NCI-H82 (cell line): ENCODE measurements at places on chromosomes 16 and 17.

- no peak for DNase-seq
Observed at GRCh38 chr17:80891397-80892018, 100.1 kb upstream of the CHMP6 start.

GRCh38 chr17:47275245-47275984, 21.8 kb downstream of the ITGB3 start:
- DNase-seq = no peak

GRCh38 chr17:76132574-76133338, 8.3 kb downstream of the FOXJ1 start:
- no peak for DNase-seq

GRCh38 chr17:66859353-66859752, 24.4 kb downstream of the CACNG5 start:
- no peak for DNase-seq

- no peak for DNase-seq
Observed at GRCh38 chr16:3532741-3533140, 31.9 kb downstream of the CLUAP1 start.

- DNase-seq = no peak
Observed at GRCh38 chr16:28915181-28915580, 9.9 kb downstream of the RABEP2 start.

GRCh38 chr17:51118330-51119195, 2.1 kb downstream of the SPAG9 start:
- peak; percentile 91 for DNase-seq

GRCh38 chr16:89304181-89304851, 86.8 kb downstream of the ZNF778 start:
- DNase-seq = no peak

DNA sequence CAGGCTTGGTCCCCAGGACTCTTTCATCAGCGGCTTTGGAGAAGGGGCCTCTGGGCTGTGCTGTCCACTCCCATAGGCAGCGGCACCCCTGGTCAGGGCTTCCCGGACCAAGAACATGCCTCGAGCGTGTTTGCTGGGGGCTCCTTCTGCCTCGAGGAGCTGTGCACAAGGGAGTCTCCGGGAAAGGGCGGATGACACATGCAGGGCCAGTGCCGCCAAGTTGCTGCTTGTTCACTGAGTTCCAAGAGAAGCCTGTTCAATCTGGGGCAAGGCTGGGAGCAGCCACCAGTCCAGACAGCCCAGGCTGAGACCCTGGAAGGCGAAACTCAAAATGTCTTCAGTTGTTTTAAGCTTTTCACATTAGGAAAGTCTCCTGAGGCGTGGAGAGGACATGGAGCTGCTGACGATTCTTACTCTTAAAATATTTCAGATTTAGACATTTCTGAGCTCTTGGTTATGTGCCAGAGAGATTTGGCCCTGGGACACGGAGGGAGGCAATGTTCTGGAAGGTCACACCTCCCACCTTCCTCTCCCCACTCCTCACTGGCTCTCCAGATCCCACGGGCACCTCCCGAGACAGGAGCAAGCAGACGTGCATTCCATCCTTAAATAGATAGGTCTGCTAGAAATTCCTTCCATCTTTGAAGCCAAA, 84.5 kb upstream of the ZNF469 start:
- no peak for DNase-seq

- DNase-seq = peak; percentile 28
Observed at GRCh38 chr17:39270923-39271322, 45.2 kb upstream of the STAC2 start.

- no peak for DNase-seq
Observed at GRCh38 chr17:19016297-19016696, 11.7 kb upstream of the FAM83G start.

DNA sequence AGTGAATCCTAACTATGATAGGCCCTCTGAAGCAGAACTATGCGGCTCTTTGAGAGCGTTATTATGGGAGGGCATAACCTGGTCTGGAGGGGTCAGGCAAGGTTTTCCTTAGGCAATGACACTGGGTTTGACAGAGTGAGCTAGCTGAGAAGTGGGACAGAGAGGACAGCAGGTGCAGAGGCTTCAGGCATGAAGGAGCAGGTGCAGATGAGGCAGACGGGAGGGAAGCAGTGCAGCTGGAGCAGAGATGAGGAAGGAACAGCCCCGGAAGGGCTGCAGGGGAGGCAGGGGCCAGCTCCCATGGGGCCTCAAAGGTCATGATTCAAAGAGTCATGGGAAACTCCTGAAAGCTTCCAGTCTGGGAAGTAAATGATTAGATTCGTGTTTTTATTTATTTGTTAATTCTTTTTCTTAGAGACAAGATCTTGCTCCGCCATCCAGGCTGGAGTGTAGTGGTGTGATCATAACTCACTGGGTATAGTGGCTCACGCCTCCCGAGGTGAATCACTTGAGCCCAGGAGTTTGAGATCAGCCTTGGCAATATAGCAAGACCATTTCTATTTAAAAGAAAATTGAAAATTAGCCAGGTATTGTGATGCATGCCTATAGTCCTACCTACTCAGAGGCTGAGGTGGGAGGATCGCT, 5.4 kb downstream of the MARCHF10 start:
- DNase-seq = no peak

DNA sequence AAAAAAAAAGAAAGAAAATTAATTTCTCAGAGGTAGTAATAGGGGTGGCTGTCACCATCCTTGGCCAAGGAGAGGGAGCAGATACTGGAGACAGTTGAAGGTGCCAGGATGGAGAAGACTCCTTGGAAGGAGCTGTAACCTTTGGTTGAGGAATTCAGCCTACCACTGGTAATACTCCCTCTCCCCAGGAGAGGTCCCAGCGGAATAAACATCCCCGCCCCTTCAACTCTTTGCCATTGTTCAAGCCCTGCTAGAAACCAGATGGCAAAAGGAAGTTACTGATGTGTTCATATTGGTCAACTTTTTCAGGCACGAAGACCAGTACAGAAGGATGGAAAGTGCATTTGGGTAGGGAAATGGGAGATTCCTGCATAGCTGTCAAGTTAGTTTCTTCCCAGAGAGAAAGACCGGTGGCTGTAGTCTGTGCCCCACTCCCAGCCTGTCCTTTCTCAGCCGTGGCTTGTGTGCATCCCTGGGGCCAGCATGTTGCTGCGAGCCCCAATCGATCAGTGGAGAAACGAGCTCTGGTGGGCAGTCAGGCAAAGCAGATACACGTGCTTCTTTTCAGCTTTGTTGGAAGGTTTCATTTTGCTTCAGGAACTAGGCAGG, 612.1 kb downstream of the MAF start:
- DNase-seq = peak; percentile 11

DNA sequence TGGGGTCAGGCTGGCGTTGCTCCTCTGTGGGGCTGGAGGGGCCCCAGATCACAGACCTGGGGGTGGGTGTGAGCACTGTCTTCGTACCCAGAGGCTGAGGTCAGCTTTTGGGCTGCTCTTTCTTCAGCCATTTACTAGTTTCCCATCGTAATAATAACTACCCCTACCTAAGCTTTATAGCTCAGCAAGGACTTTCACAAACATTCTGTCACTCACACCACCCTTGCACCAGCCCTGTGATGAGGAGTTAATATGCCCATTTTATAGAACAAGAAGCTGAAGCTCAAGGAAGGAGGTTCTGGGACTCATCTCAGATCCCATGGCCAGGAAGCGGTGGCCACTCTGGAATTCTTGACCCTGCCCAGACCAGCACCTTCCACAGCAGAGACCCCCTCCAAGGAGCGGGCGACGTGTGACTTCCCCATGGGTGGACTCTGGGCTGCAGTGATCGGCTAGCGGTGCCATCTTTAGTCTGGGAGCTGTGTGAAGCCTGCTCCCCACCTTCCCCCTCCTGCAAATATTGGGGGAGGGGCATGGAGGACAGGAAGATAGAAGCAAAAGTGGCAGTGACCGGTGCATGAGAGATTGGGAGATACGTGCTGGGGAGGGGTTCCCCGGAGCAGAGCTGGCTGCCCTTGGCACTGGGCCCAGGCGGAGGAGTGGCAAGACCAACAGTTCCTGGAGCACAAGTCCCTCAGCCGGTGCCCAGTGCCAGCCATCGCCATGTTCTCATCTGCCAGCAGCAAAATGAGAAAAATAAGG, 81.8 kb upstream of the TOB1 start:
- DNase-seq = no peak

DNA sequence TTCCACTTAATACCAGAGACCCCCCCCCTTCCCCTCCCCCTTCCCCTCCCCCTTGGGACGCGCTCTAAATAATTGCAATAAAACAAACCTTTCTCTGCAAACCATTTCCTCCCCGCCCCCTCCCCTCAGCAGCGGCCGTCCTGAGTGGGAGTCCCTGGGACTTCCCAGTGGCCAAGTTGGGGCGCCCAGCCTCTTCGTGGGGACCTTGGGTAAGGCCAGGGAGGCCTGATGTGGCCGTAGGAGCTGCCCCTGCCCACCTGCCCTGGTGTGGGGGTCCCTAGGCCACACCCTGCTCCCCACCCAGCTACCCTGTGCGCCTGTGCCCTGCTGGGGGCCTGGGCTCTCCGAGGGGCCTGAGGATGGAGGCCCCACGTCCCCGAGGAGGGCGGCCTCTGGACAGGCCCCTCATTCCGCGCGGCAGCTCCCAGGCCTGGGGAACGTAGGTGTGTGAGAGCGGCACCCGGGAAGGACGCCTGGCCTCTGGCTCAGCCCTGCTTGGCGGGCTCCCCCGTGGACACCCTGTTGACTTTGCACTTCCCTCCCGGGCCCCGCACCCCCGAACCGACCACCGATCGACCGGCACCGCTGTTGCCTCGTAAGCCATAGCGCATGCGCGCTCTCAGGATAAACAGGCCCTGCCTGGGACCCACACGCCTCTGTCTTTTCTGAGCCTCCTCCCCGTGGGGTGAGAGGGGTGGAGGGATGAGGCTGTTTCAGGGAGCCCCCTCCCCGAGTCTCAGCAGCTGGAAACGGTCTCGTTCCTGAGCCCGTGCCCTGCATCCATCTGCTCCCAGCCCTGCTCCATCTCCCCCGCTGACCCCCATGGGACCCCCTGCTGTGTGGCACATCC, 9.0 kb downstream of the NTHL1 start:
- DNase-seq = no peak

DNA sequence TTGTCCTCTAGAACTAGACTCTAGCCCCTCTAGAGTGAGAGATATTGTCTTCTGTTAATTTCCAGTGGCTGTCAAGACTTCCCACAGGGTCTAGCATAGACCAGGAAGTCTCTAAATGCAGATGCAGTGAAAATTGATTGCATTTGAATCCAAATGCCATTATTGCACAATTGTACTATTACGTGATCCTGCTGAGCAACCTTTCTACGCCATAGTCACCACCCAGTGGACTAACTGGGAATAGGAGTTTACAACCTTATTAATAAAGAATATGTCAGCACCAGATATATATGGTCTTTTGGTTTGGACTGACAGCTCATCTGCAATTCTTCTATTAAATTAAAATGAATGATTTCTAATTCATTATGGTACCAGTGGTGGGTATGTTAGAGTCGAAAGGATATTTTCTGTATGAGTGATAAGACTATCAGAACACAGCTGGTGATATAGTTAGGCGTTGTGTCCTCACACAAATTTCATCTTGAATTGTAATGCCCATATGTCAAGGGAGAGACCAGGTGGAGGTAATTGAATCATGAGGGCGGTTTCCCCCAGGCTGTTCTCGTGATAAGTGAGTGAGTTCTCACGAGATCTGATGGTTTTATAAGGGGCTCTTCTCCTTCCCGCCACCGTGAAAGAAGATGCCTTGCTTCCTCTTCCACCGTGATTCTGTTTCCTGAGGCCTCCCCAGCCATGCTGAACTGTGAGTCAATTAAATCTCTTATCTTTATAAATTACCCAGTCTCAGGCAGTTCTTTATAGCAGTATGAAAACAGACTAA, 138.9 kb upstream of the CA10 start:
- peak; percentile 46 for DNase-seq

- DNase-seq = peak; percentile 11
Observed at GRCh38 chr16:20327444-20328041, at the start of gene GP2. TSS of gene GP2 (minus strand) at chr16:20327513. CDS start at chr16:20326431, 1,082 bp downstream.

DNA sequence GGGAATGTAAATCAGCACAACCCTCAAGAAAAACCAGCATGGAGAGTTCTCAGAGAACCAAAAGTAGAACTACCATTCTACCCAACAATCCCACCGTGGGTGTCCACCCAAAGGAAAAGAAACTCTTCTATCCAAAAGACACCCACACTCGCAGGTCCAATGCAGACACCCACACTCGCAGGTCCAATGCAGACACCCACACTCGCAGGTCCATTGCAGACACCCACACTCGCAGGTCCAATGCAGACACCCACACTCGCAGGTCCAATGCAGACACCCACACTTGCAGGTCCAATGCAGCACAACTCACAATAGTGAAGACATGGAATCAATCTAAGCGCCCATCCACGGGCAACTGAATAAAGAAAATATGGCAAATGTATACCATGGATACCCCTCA, 77.0 kb upstream of the RPH3AL start:
- DNase-seq = no peak

- peak; percentile 80 for DNase-seq
Observed at GRCh38 chr16:396605-397004, 394 bp upstream of the NME4 start.

- DNase-seq = no peak
Observed at GRCh38 chr17:48561884-48562810, 16.0 kb downstream of the HOXB4 start.

DNA sequence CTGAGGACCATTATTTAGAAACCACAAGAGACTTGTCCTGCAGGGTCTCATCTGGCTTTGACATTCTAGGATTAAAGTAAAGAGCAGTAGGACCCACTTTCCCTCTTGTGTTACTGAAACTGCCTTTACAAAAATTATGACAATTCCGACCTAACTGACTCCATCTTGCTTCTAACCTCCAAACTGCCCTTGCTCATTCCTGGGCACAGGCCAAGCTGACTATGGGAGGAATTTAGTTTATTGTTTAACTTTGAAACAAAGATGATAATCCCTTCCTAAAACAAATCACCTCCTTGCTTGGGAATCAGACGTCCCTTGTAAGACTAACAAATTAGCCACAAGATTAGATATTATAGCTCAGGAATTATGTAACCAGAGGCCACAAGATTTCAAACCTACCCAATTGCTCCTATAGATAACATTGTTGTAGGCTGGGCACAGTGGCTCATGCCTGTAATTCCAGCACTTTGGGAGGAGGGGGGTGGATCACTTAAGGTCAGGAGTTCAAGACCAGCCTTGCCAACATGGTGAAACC, 87.0 kb upstream of the FBXO47 start:
- no peak for DNase-seq

DNA sequence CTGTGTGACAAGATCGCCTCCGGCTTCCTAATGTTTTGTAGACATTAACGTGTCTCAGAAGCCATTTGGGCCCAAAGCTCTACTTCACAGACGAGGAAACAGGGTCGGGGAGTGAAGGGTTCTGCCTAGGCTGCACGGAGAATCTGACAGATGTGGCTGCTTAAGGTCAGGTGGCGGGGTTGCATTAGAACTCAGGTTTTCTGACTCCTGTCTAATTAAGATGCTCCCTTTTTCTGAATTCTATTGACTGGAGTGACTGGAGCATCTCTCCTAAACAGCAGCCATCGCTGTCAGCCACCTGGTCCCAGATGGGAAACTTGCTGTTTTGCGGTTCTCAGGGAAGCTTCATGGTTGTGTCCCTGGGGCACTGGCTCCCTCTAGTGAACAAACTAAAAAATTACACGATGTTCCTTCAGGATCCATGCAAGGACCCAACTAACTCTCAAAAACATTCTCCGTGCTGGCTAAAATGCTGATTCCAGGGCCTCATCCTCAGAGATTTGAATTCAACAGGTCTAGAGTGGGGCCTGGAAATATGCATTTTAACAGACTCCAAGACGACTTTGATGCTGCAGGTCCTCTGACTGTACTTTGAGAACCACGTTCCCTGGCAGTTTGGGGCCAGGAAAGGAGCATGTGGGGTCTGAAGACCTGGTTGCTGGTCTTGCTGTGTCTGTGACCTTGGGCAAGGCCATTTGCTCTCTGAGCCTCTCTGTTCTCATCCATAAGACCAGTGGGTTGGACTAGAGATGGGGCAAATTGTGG, 117.4 kb downstream of the IRF8 start:
- peak; percentile 56 for DNase-seq
